ENCODE measurements at places on chromosomes 16 and 17.

DNA sequence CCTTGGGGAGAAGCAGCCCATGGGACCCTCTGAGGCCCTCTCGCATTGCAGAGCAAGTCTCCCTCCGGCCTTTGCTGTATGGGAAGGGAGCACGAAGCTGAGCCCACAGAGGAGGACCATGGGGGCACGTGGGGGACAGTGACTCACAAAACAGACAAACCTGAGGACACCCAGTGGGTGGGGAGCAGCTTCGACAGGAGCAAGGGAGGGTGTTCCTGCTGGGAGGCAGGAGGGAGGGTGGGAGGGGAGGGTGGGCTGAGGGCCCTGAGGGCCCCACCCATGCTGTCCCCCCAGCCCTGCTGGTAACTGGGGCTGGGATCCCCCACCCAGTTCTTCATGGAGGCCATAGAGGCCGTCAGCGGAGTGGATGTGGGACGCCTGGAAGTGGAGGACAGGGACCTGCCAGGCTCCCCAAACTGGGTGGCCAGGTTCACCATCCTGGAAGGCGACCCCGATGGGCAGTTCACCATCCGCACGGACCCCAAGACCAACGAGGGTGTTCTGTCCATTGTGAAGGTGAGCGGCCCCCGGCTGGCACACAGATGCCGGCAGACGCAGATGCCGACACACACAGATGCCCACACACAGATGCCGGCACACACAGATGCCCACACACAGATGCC lies 12.5 kb downstream of the SLC22A31 start:
- no peak for DNase-seq

GRCh38 chr17:32116937-32117336 lies 25.4 kb upstream of the RHOT1 start:
- DNase-seq = no peak

DNA sequence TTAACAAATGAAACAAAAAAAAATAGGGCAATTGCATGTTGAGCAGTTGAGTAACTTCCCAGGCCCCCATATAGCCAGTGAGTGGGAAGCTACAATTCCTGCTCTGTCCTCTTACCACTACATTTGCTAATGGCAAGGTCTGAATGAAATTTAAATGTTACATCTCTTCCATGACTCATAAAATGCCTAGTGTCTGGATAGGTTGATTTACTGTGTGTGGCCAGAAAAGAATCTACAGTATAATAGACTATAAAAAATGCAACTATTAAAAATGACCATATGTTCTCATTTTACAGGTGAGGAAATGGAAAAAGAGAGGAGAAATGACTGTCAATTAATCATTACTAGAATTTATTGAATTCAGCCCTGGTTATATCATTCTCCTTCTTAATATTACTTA lies 1199.3 kb downstream of the CDH11 start:
- no peak for DNase-seq

GRCh38 chr16:4386451-4386805 lies 14.8 kb downstream of the VASN start:
- DNase-seq = no peak

GRCh38 chr16:76535-77272 lies 1.3 kb upstream of the MPG start:
- DNase-seq = no peak

DNA sequence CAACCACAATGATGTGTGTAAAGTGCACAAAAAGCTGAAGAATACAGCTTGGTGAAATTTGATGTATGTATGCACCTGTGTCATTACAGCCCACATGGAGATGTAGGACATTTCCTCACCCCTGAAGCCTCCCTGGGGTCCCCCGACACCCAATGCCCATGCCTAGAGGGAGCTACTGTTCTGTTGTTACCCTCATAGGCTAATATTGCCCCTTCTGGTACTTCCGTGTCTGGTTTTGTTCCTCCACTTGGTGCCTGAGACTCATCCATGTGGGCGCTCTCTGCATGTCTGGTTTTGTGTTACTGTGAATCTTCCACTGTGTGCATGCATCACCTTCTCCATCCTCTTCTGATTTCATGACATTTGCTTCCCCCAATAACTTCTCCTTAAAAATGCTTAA lies 18.6 kb downstream of the TNFRSF13B start:
- no peak for DNase-seq

DNA sequence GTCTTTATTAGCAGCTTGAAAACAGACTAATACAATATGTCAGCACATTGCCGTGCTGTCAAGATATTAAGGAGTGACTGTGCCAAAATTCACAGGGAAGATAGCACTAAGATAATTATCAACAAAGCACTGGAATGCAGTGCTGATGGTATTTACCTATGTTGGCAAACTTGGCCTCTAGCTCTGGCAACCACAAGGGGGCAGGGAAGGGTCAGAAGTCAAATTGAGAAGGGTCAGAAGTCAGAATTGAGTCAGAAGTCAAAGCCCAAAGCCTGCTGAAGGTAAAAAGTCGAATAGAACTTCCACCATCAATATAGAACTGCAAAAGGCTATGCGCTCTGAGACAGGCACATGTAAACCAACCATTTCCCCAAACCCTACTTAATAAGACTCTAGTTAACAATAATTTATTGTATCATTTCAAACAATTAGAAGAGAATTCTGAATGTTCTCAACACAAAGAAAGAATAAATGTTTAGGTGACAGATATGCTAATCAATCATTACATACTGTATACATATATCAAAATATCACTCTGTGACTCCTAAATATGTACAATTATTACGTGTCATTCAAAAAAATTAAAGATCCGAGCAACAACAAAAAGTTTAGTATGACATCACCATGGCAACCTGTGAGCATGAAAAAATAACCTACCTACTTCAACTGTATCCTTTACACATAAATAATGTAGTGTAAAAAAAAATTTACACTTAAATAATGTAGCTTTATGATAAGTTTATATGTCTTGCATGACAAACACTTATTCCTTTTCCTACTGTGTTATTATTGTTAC lies 916.1 kb downstream of the KCNJ2 start:
- no peak for DNase-seq

- no peak for DNase-seq
These were observed 97.6 kb upstream of the FAM20A start for GRCh38 chr17:68698746-68699145.

GRCh38 chr17:781805-782731 lies at the start of the genes GLOD4 and MRM3:
Gene GLOD4, minus strand, starts transcription at chr17:782280. Its CDS starts 25 bp downstream, at chr17:782255.
Gene MRM3, plus strand, starts transcription at chr17:782353. Its CDS starts 26 bp downstream, at chr17:782379.
- DNase-seq = peak; percentile 93

DNA sequence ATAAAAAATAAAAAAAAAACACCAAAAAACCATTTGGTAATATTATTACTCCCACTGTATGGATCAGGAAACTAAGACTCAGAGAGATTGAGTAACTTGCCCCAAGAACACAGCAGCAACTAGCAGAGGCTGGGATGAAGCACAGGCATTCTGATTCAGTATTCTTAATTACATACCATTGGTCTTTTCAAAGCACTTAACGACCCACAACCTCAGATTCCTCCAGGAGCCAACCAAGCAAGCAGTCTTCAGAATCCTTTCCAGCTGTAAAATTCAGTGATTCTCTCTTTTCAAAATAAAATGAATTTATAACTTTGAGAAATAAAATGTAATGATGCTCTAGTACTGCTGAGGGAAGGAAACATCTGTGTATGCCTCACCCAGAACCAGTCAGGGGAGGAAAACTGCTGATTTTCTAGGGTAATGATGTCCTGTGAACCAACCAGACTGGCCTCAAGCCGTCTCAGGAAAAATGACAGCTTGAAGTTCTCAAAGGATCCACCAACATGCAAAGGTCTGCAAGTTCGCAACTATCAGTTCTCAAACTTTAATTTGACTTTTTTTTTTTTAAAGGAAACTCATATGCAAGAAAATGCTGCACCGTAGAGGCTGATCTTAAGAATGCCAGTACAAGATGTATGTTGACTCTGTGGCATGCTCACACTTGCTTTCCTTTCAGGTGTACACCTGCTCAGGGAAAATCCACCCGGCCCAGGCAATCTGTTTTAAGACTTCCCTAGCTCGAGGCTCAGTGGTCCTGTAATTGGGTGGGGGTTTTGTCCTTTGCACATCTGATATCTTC lies 9.0 kb downstream of the CUEDC1 start:
- DNase-seq = no peak

- no peak for DNase-seq
These were observed 7.7 kb upstream of the ARL5C start for GRCh38 chr17:39173526-39174274.

- DNase-seq = no peak
These were observed 291.8 kb downstream of the HAPSTR1 start for GRCh38 chr16:9383281-9383680.

- DNase-seq = no peak
These were observed 22.8 kb downstream of the TADA2A start for GRCh38 chr17:37429453-37429852.

- no peak for DNase-seq
These were observed 1.0 kb upstream of the NLRP1 start for GRCh38 chr17:5585287-5585794.

GRCh38 chr17:1365445-1366039 lies 34.5 kb downstream of the YWHAE start:
- peak; percentile 27 for DNase-seq

GRCh38 chr17:75695141-75695829 lies 26.0 kb upstream of the ITGB4 start:
- no peak for DNase-seq

DNA sequence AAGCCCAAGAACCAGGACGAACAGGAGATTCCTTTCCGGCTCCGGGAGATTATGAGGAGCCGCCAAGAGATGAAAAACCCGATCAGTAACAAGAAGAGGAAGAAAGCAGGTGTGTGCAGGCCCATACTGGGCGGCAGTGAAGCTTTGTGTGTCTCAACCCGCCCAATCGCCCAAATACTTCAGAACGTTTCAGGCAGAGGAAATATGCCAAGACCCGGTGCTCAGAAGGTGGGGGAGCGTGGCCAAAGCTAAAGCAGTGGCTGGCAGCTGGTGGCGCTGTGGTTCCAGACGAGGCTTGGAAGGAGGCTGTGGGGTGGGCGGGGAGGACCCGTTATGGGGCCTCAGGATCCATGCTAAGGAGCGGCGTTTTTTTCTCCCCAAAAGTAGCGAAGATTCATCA lies 1.2 kb downstream of the CCDC137 start:
- DNase-seq = no peak

DNA sequence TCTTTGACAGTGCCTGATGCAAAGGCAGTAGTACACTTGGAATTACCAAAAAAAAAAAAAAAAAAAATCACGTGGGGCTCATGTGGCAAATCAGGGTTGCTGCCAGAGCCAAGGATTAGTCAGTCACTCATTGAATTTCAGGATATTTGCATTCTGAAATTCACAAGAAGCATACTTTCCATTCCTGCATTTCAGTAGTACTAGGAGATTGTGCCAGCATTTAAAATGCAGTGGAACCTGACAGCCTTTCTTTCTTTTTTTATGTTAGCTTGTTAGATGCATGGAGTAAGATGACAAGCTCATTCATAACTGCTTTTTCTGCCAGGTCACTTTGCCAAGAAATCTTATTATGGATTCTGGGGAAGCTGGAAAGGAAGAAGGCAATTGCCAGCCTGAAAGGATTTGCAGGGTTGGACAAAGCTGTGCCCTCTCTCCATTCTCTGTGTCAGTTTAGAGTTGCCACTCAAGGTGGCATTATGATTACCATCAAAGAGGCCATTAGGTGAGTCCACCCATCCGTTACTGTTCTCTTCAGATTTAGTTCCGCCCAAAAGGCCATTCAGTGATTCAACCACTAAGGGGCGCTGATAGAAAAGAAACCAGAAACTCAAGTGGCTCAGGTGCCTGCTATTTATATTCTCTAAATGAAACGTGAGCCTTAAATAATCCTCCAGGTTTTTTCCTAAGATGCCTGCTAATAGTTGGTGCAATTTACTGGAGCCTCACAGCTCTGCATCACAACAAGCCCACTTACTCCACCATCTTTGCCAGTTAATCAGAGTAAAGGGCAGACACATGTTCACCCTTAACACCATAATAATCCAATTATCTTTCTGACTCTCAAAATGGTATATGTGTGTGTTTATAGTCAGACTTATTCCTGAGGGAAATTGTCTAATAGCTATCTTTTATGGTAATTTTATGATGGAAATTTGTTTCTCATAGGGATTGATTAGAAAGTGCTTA lies 59.0 kb downstream of the TANGO6 start:
- no peak for DNase-seq

- DNase-seq = no peak
These were observed 3.2 kb upstream of the CDH5 start for GRCh38 chr16:66363211-66363777.

DNA sequence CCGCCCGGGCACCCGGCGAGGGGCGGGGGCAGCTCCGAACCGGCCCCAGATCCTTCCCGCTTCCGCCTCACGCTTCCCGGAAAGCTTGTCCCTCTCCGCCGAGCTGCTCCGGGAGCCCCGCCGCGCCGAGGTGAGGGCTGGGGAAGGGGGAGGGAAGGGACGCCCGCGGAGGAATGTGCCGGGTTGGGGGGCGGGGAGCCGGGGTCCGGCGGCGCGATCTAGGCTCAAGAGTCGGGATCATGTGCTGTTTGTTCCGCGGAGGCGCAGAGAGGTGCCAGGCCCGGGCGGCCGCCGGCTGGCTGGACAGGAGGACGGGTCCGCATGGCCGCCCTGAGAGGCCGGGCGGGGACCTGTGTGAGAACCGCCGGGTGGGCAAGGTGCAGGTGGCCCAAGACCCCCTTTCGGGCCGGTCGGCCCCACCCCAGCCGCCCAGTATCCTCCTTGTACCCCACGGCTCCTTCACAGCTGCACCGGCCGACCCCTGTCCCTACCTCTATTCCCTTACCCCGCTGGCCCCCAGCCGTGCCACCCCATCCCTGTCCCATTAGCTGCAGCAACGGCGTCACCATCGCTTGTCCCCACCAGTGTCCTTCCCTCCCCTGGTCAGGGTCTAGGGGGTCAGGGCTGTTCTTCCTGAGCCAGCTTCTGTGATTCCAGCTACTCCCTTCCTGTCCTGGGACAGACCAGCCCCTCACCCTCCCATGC lies 429 bp downstream of the KIF1C start:
- DNase-seq = no peak

GRCh38 chr17:17204635-17205231 lies 1.4 kb downstream of the PLD6 start:
- no peak for DNase-seq

- no peak for DNase-seq
These were observed 56.0 kb upstream of the ENPP7 start for GRCh38 chr17:79674506-79675412.

GRCh38 chr16:50169555-50170096 lies 16.5 kb downstream of the TENT4B start:
- no peak for DNase-seq

DNA sequence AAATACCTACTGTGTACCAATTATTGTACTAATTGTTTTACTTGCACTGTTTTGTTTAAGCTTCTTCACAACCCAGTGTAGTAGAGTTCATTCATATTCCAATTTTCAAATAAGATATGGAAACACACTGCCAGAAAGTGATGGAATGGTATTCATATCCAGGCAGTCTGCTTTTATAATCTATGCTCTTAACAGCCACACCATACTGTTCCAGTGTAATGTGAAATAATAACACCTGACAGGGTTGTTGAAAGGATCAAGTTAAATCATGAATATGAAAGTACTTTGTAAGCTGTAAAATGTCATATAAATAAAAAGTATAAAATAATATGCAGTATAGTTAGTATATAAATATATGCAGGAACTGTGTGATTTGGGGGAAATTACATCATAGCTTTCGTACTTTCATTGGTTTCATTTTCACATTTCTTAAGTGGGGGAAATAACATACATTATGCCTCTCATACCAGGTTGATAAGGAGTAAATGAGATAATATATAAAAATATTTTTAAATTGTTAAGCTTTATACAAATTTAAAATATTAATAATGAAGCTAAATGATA lies 230.8 kb downstream of the TANC2 start:
- no peak for DNase-seq

GRCh38 chr17:44830359-44831288 lies 537 bp upstream of the GJC1 start:
- peak; percentile 1 for DNase-seq
